NCI-H187 treated with DMSO at 0.1 percent for 48 hours (cell line): ENCODE measurements at places on chromosomes 3 and 15.

GRCh38 chr15:43095708-43096347, 10.0 kb downstream of the UBR1 start:
- no peak for DNase-seq

- DNase-seq, result no peak
Measured at GRCh38 chr15:36358523-36358922, 220.9 kb upstream of the CDIN1 start.

DNA sequence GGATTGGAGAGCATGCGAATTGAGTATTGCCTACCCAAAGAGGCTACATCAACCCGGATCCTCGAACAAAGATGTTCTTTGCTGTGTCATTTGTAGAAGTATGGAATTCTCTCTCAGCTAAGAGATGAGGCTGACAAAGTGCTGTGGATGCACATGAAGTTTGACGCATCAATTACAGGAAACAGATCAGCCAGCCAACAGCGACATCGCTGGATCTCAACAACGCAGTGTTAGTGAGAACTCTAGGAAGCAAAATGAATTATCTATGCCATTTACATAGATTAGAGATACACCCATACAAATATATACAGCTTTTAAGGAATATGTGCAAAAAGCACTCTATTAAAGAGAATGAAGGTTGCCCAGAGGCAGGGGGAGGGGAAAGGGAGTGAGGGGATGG, 160.6 kb upstream of the RGMA start:
- DNase-seq, result no peak

GRCh38 chr3:178684881-178685590, 148.8 kb downstream of the KCNMB2 start:
- DNase-seq, result no peak

GRCh38 chr3:33364060-33364459, 76.1 kb downstream of the UBP1 start:
- no peak for DNase-seq

GRCh38 chr3:188631291-188632010, 477.5 kb downstream of the LPP start:
- no peak for DNase-seq

- peak; percentile 77 for DNase-seq
Measured at GRCh38 chr3:49093853-49094767, at the start of gene QRICH1. QRICH1 (minus strand) TSS chr3:49094071; CDS start chr3:49077017, 17,054 bp downstream.

- DNase-seq, result no peak
Measured at GRCh38 chr3:76410762-76411281, 625.5 kb upstream of the ZNF717 start.

GRCh38 chr3:148238421-148238821, 459.3 kb upstream of the AGTR1 start:
- no peak for DNase-seq

DNA sequence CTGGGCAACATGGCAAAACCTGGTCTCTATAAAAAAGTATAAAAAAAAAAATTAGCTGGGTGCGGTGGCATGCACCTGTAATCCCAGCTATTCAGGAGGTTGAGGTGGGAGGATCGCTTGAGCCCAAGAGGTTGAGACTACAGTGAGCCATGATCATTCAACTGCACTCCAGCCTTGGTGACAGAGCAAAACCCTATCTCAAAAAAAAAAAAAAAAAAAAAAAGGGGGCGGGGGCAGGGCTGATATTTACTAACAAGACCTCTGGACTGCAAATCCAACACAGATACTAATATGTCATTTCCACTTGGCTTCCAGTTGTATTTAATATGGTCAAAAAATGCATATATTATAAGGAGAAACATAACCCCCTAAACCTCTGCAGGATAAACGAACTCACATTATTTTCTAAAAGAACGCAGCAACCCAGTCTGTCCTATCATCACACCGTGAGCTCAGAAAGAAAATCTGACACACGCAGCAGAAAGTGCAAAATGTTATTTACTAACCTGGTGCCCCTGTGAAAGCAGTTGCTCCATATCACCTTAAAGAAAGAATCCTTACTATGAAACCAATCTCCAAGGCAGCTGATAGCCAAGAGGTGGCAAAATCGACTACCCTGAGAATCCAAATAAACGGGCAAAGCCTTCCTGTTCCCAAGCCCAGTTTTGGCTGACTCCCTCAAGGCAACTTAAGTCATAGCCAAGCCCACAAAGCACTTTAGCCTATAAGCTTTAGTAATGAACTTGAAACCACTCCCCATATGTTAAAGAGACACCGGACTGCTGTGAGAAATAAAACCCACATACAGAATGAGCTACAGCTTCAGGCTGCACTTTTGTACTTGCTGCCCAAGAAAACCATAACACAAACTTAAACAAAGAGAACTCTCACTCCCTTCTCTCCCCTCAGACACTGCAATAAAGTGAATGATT, 39.3 kb downstream of the PLD1 start:
- DNase-seq, result no peak

- no peak for DNase-seq
Measured at GRCh38 chr3:117306299-117306698, 596.7 kb downstream of the TUSC7 start.

- DNase-seq, result no peak
Measured at GRCh38 chr15:100852630-100853029, 27.0 kb upstream of the ALDH1A3 start.

- DNase-seq, result no peak
Measured at GRCh38 chr15:40439960-40440742, 602 bp upstream of the BAHD1 start.

DNA sequence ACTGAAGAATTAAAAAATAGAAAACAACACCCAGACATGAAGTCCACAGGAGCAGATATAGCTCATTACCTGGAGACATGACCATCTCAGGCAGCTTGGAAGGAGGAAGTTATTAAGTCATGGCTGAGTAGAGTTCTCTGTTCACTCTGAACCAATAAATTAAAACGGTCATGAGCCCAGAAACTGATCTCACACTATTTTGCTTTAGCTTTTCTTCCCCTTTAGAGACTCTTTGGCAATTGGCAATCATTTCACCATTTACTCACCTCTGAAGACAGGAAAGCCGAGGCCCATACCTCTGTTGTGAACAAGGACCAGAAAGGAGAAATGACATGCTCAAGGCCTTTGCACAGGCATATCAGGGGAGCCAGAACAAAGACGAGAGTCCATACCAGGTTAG, 26.6 kb downstream of the CLDN18 start:
- DNase-seq, result no peak

DNA sequence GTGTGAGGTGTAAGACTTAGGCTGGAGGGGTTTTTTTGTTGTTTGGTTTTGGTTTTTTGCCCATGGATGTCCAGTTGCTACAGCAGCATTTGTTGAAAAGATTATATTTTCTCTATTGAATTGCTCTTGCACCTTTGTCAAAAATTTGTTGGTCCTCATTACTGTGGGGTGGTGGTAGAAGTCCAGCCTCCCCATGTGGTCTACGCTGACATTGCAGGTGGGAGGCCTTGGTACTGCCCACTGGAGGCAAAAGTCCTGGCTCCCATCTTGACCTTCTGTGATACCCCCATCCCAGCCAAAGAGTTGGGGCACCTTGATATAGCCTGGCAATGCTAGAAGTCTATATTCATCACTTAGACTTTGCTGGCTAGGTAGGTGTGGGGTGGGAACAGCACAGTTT, 5.4 kb upstream of the RAB6B start:
- DNase-seq, result no peak

DNA sequence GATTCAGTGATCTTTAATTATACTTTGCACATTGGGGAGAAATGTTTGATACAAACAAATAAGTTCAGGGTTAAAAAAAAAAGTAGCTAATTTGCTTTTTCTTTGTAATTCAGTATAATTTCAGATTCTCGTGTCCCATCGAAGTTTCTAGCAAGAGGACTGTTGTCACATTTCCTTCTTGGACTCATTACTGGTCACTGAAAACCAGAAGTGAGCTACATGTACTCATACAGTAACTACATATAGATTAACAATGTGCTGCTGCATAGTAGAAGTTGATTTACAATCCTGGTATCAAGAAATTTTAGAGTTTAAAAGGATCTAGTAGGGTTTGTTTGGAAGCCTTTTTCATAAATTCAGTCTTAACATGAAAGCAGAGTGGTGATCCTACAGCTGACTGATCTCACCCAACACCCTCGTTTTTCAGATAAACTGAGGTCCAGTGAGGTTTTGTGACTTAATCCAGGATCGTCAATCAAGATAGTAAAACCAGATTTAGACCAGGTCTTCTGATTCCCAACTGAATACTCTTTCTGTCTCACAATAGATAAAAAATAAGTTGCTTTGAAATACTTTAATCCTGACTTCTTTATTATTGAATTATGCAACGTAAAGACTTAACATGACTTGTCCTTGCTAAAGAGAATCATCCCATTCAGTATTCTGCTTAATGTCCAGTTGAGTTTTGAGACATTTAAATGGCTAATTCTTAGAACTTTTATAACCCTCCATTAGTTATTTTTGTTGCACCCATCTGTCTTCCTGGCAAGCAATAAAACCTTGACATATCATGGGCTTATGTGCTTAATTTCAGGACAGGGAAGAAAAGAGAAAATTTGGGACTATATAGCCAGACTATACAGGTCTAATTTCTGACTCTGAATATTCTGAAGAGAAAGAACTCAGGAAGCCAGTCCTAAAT, 2.8 kb downstream of the SEC62 start:
- DNase-seq, result no peak

GRCh38 chr3:129474984-129475804, 35.2 kb downstream of the IFT122 start:
- no peak for DNase-seq

DNA sequence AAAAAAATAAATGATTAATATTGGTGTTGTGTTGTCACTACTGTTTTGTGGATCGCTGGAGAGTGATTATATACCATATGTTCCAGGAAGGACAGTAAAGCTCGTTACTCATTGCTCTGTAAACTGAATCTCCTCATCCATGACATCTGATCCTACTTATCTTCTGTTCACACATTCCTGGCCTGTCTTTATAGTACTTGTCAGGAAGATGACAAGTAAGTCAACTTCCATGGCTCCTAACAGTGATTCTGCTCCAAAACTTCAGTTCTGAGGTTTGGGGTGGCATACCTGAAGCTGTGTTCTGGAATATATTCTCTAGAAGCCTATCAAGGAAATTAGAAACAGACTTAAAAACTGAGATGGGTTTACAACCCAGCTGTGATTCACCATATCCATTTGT, 288.9 kb downstream of the ZBBX start:
- no peak for DNase-seq

DNA sequence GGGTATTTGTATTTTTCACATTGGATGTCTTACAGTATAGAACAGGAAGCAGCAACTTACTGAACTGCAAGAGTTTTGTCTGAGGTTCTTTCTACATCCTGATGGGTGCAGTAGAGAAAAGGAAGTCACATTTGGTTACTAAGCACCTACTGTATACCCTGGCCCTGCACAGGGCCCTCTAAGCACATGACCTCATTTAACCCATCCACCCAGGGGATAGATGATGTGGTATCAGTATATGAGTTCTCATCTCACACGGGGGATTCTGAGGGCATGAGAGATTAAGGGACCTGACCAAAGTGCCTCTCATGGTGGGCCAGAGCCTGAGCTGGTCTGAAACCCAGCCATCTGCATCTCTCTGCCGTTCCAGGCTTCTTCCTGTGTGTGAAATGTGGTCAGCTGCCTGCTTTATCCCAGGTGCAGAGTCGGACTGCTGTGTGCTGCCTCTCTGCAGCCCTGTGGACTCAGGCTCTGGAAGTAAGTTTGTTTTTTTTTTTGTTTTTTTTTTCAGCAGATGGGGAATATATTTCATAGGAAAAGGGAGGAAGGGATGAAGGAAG, 17.9 kb downstream of the SLC6A11 start:
- no peak for DNase-seq

DNA sequence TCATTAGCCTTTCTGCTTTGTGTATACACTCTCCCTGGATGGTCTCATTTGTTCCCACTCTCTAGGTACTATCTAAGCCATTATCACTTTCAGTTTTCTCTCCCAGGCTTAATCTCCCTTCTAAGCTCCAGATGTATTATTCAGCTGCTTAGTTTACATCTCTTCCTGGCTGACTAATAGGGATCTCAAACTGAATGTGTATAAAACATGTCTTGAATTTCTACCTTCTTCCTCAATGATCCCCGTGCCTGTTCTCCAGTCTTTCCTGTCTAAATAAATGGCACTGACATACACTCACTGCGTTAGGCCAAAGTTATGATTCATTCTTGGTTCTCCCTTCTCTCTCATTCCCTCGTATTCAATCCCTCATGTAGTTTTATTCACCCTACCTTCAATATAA, 127.3 kb downstream of the NR2F2 start:
- DNase-seq, result no peak

DNA sequence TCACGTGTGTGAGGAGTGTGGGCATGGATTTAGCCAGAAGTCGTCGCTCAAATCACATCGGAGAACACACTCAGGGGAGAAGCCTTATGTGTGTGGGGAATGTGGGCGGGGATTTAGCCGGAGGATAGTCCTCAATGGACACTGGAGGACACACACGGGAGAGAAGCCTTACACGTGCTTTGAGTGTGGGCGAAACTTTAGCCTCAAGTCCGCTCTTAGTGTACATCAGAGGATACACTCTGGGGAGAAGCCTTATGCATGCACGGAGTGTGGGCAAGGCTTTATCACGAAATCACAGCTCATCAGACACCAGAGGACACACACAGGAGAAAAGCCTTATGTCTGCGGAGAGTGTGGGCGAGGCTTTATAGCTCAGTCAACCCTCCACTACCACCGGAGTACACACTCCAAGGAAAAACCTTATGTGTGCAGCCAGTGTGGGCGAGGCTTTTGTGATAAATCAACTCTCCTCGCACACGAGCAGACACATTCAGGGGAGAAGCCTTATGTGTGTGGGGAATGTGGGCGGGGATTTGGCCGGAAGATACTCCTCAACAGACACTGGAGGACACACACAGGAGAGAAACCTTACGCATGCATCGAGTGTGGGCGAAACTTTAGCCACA, 28.1 kb downstream of the ZNF589 start:
- no peak for DNase-seq

DNA sequence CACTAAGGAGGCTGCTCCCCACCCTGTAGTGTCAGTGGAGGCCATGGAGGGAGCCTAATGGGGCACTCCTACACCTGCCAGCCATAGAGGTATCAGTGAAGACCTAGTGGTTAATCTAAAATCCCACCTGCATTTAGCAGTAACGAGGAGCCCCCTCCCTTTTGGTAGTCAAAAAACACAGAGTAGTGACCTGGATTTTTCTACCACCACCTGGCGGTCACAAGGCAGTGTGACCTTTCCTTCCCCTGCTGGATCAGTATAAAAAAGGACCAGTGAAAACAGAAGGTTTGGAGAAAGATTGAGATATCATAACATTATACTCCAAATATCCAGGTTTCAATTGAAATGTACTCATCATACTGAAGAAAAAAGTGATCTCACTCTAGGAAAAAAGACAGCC, 241.2 kb downstream of the PYDC2 start:
- no peak for DNase-seq

GRCh38 chr3:60250206-60250605, 1001.0 kb downstream of the FHIT start:
- no peak for DNase-seq

GRCh38 chr3:38039101-38039898, at the start of gene DLEC1:
DLEC1 (plus strand) TSS chr3:38039208; CDS start chr3:38039226, 18 bp downstream.
- DNase-seq, result no peak

- no peak for DNase-seq
Measured at GRCh38 chr3:95302044-95302443, 1239.2 kb downstream of the NSUN3 start.
